ENCODE measurements at places on chromosomes 5 and 9.
A peak's percentile ranks its signal among the peaks of the same experiment; 100 is the strongest.

DNA sequence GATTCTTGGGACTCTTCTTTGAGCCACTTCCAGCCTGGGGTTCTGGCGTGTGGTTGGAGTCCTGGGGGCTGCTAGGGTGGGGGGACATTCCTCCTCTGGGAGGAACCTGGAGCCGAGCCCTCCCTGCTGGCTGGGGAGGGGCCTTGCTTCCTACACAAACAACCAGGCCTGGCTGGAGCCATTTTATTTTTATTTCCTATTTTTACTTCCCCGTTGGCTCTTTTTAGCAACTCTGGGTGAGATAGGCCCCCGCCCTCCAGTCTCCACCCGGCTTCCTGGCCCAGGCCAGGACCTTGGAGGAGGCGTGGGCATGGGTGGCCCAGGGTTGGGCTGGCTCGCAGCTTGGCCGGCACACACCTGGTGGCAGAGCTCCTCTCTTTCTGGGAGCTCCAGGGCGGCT lies 15.1 kb downstream of the RXRA start:
- DNase-seq: no peak

GRCh38 chr5:102341681-102342288 lies 45.7 kb upstream of the SLCO4C1 start:
- DNase-seq: no peak

DNA sequence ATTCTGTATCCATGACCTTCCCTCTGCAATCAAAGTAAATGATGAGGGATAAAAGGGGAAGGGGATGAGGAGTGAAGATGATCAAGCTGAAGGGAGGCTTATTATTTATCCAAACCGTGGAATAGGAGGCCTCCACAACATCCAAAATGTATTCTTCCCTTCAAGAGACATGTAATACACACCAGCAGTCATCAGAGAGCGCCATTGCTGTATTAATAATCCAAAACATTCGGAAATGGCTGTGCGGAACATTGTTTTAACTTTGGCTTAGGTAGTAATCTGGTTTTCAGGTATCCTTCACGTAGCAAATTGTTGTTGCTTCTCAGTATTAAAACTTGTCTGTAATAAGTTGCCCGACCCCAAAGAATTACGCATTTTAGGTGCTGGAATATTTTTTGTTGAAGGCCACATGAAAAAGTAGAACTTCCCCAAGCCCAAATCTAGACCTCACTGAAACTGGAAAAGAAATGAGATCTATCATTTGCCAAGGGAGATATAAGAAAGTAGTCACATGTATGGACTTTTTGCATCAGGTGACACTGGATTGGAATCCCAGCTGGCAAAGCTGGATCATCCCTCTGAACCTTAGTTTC lies 2.6 kb upstream of the BOD1 start:
- DNase-seq: peak; percentile 79

- DNase-seq: no peak
Measured at GRCh38 chr9:127059030-127059429, 63.4 kb downstream of the ANGPTL2 start.

- DNase-seq: no peak
Measured at GRCh38 chr5:14557791-14558415, 23.7 kb upstream of the OTULINL start.

DNA sequence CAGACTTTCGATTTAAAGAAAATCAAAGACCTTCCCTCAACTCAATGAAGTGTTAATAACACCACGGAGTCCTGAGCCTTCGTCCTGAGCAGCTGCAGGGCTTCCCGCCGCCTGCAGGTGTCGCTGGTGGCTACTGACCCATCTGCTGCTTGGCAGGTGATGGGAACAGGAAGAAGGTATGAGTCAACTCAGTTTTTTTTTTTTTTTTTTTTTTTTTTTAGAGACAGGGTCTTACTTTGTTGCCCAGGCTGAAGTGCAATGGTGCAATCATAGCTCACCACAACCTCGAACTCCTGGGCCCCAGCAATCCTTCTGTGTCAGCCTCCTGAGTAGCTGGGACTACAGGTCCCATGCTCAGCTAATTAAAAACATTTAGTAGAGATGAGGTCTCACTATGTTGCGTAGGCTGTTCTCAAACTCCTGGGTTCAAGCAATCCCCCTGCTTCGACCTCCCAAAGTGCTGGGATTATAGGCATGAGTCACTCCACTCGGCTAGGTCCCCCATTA lies 185.7 kb upstream of the IL12B start:
- DNase-seq: peak; percentile 39

DNA sequence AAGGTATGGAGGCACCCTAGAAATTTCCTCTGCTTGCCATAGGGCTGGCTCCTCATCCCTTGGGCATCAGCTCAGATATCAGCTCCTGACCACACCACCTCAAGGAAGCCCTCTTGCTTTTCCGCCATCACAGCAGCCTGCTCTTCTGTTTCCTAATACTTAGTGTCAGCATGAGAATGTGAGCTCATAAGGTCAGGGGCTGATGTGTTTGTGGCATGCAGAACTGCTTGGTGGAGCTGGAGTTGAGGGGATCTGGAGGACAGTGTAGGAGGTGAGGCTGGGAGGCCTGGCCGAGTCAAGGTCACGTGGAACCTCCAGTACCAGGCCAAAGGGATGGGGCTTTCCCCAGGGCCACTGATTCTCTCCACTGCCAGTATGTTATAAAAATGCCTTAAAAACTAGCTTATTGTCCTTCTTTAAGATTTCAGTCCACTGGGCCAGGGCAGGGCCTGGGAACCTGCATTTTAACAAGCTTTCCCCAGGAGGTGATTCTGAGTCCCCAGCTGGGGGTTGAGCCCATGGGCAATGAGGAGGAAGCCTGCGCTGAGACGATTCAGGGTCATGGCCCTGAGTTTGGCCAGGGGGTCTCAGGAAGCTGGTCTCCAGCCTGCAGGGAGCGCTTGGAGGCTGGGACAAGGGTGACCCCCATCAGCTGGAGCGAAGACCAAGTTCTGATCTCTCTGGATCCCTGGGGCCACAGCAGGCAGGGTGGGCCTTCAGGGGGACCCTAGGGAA lies 28.6 kb downstream of the DAB2IP start:
- DNase-seq: no peak

DNA sequence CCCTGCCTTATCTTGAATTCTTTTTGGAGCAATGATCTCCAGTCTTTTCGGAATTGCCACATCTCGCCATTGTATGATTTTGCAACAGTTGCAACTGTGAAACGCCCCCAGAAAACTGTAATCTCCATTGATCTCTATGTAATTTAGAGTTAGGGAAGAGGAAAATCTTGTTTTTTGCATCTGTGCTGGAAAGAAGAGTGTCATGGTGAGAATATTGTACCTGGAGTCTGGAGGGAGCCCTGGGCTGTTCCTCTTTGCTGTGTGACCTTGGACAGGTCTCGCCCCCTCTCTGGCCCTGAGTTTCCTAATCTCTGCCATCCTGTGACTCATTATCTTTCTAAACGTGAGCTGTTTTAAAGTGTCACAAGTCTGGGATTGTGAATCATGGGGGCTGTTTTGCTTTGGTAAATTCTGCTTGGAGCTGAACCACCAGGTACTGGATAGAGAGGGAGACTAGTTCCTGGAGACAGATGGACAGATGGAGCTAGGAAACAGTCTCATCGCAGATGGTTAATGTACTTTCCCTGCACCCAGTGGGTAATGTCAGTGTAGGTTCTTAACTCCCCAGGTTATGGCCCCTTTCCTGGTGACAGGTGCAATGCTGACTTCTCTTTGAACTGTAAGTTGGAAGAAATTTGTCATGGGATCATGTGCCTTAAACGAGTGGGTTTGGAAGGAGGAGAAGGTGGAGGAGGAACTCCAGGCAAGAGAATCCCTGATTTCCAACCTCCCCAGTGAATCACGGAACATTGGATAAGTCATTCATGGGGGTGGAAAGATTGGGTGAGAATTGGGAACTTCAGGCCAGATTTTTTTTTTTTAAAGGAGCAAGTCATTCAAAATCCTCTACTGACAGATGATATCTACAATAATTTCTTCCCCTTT lies 19.6 kb downstream of the PPARGC1B start:
- no peak for DNase-seq

- no peak for DNase-seq
Measured at GRCh38 chr5:91500758-91501157, 117.6 kb upstream of the ARRDC3 start.

DNA sequence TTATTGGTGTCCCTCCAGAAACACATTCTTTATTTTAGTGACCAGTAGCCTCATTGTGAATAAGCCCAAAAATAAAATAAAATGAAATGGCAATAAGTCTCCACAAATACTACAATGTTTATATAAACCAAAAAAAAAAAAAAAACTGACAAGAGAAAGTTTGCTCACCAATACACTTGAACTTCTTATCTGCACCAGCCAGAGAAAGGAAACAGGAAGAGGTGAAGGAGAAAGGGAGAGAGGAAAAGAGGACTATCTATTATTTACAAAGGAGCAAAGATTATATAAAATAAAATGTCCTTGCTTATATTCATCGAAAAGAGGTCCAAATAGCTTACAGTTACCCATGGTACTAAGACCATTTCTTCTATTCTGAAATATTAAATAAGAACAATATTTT lies 176.4 kb upstream of the CCNG1 start:
- DNase-seq: no peak

GRCh38 chr9:571741-572140 lies 269.8 kb upstream of the DMRT1 start:
- no peak for DNase-seq

GRCh38 chr5:142167458-142167857 lies 58.9 kb downstream of the NDFIP1 start:
- DNase-seq: no peak

- DNase-seq: no peak
Measured at GRCh38 chr5:125376059-125376641, 629.7 kb upstream of the ZNF608 start.

DNA sequence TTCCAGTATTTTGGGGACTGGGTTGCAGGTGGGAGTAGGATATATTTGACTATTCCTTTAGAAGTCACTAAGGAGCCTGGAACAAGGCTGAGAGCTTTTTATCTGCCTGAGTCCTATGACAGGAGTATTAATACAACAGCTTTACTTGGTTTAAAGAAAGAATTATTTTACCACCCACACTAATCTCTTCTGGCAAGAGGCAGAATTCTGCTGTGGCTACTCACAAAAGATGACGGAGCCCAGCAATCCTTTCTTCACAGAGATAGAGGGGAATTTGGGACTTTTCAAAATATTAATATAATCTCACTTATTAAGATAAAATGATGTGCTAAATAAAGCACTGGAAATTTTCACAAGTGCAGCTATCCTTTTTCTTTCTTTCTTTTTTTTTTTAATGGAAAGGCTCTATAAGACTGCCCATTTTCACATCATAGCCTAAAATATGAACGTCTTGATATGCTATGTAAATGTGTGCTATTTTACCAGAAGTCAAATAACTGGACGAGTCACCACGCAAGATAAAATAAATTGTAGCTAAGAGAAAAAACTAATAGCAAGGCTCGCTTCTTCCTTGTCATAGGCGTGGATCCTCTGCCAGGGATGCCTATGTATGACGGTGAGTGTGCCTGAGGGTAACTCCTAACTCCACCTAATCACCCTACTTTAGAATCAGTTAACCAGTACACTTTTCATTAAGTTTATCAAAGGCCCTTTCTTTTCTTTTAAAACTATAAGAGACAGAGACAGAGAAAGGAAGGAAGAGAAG lies 76.3 kb downstream of the ZNF608 start:
- DNase-seq: peak; percentile 48

DNA sequence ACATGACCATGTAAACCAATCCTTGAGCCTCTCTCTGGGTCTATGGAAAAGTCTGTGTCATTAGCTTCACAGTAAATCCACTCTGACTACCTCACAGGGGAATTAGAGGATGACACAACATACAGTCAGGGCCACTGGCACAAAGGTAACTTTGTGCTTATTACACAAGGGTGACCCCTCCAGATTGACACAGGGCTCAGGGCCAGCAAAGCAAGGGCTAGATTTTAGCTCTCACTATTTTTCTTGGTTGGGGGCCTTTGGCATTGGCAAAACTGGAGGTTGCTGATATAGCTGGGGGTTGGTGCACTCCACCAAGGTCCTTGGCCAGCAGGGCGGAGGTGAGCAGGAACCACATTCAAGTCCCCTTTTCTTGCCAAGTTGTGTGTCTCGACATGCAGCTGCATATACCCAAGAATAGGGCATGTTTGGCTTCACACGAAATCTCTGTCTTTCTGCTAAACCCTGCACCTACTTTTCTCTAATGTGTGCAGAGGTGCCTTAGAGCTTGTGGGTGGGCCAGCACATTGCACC lies 15.2 kb upstream of the OSMR start:
- no peak for DNase-seq

GRCh38 chr5:171750311-171750788 lies 35.3 kb upstream of the SMIM23 start:
- peak; percentile 43 for DNase-seq

DNA sequence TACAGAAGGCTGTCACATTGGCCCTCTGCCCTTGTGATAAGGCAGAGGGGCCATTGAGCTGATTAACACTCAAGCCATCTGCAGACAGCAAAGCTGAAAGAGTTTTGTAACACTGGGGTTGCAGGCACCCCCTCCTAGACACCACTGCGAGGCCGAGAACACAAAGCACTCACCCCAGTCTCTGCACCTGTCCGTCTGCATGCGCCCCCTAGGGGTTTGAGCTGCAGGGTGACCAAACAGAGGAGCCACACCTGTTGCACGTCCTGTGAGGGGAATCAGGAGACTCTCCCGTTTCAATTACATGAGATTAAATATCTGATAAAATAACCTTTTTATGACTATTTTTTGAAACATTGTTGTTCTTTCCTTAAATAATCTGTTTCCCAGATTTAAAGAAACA lies 1180.4 kb downstream of the CDH9 start:
- no peak for DNase-seq

- no peak for DNase-seq
Measured at GRCh38 chr9:92534204-92534603, 1.6 kb downstream of the ECM2 start.

GRCh38 chr5:178551468-178551867 lies 38.7 kb downstream of the COL23A1 start:
- DNase-seq: no peak

GRCh38 chr5:180670586-180671359 lies 21.4 kb upstream of the FLT4 start:
- peak; percentile 60 for DNase-seq

GRCh38 chr9:109913461-109913810 lies 133.4 kb downstream of the PALM2AKAP2 start:
- DNase-seq: no peak

DNA sequence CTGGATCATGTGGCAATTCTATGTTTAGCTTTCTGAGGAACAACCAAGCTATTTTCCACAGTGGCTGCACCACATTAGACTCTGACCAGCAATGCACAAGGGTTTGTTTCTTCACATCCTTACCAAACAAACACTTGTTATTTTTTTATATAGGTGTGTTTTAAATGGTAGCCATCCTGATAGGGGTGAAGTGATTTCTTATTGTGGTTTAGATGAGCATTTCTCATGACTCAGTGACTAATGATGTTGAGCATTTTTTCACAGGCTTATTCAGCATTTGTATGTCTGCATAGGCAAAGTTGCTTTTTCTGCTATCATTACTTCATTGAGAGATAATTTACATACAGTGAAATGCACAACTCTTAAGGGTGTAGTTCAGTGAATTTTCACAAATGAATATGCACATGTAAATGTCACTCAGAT lies 36.0 kb downstream of the ANKRD33B start:
- peak; percentile 29 for DNase-seq

- no peak for DNase-seq
Measured at GRCh38 chr9:133715295-133715865, 22.8 kb downstream of the SARDH start.

All from GM03348 (cell line).